ENCODE measurements at places on chromosomes 11 and 22.

DNA sequence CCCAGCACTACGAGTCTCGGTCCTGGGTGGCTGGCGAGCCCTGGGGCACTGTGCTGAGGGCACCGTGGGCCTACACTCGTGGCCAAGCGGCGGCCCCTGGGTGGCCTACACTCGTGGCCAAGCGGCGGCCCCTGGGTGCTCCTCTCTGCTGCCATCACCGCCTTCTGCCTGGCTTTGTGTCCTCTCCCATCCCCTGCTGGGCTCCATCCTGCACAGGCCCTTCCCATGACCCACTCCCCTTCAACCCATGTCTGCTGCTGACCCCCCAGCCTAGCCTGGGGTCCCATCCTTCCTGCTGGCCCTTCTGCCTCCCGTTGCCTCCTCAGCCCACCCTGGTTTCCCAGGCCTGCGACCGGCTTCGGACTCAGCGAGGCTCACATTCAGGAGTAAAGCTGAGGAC is 87.4 kb upstream of the CLDN5 start:
- no peak for DNase-seq

DNA sequence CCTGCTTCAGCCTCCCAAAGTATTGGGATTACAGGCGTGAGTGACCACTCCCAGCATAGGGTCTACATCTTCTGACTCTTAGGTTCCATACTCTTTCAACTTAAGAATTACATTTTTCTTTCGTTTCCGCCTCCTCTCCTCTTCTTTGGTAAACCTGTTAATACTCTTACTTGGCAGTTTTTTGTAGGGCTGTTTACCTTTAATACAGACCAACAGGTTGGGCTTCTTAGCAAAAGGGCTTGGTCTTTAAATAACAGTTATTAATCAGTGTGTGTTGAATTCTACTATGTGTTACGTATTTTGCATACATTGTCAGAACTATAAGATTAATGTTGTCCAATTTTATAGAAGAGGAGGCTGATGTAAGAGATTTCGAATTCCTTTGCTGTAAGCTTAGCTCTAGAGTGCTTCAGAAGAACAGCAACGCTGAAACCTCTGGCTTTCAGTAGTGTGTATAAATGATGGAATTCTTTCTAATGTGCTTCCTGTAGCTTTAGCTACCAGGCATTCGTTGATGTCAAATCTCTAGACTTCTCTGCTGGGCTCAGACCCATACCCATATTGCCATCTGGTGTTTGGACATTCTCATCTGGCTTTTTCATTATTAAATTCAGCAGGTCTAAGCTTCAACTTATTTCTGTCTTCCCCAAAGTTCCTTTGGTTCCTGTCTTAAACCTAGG is 3.1 kb downstream of the FDX1 start:
- no peak for DNase-seq

DNA sequence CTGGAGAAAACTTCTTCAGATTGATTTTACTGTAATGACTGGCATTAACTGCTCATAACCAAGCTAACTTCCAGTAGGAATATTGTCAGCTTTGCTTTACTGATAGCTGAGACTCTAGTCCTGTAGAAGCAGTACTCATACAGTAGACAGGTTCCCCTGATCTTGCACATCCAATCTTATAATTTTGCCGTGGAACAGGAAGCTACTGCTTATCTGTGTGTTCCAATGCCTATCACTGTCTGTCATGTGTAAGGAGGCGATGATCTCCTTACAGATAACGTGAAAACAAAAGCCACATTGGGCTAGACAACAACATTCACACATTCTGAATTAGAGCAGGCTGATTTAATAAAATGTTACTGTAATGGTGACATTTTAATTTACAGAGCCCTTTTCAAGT is 13.2 kb downstream of the HSD17B12 start:
- DNase-seq = no peak

DNA sequence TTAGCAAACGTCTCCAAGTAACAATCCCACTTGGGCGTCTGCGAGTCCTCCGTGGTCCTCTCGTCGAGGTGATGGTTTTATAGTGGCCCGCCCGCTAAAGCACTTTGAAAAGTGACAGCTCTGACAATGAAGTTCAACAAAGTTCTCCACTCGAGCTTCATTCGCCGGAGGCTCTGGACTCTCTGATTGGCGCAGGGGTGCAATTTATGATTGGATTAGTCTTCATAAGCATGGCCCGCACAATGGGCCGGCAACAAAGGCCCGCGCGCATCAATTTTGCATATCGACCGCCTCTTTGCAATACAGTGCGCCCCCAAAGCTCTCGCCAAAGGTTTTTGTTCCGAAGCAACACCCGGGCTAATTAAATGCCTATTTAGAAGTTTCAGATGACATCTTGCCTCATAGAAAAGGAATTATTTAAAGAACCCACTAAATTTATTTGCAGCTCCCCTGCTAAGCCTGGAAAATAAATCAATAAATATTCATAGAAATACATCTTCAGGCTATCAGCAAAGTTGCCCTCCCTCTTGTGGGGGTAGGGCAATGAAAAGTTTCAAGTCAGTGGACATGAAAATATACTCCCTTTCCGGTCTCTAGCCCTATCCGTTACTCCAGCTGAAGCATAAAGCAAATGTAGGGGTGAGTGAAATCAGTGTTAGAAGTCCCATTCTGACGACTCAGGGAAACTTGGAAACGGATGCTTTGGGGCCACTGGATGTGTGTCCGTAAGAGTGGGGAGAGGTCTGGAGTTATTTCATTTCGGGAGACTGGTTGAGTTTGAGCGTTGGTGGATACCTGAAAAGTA is at the start of gene DBX1:
Gene DBX1, minus strand, starts transcription at position 51 of the 805 bp plus-strand sequence. CDS start 151 bp downstream, outside the sequence.
- no peak for DNase-seq

DNA sequence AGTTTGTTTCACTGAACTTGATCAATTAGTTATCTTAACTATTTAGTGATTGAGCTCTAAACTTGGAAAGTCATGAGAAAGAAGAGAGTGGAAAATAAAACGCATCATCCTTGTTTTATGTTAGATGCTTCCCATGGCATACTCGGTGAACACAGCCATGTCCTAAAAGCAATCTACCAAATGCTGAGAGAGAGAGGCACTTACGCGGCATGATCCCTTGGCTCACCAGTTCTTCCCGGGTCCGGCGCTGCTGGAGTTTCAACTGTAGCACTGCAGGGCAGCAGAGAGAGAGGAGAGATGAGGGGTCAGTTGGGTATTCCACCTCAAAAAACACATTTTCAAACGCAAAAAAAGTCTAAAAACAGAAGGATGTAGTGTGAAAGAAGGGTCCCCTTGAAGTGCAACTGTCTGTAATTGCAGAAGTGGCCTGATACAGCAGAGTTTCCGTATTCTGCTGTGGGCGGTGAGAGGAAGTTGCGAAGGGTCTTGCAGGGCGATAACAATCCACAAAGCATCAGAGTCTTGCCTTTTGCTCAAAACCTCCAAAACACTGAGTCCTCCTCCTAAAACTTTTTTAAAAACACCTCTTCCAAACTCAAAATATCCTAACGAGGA is 92.7 kb downstream of the SGSM3 start:
- no peak for DNase-seq

- DNase-seq = no peak
Measured at GRCh38 chr22:33652615-33653014, 267.7 kb downstream of the LARGE1 start.

DNA sequence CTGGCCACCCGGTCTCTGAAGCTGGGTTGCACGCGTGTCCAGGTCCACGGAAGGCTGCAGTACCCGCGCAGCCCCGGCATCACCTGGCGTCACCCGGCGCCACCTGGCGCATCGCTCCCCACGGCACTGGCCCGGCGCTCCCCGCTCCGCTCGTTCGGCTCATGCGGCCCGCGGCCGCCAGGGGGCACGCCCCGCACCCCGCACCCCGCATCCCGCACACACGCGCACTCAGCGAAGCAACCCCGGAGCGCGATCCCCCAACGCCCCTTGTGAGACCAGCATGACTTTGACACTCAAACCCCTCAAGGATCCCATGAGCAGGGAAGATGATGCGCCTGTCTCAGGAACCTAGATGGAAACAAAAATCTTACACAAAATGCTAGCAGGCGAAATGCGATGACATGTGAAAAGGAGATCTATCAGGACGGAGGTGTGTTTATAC is 11.9 kb downstream of the B3GNT6 start:
- DNase-seq = no peak

GRCh38 chr11:67048515-67049130 is 8.0 kb upstream of the RHOD start:
- DNase-seq = no peak

DNA sequence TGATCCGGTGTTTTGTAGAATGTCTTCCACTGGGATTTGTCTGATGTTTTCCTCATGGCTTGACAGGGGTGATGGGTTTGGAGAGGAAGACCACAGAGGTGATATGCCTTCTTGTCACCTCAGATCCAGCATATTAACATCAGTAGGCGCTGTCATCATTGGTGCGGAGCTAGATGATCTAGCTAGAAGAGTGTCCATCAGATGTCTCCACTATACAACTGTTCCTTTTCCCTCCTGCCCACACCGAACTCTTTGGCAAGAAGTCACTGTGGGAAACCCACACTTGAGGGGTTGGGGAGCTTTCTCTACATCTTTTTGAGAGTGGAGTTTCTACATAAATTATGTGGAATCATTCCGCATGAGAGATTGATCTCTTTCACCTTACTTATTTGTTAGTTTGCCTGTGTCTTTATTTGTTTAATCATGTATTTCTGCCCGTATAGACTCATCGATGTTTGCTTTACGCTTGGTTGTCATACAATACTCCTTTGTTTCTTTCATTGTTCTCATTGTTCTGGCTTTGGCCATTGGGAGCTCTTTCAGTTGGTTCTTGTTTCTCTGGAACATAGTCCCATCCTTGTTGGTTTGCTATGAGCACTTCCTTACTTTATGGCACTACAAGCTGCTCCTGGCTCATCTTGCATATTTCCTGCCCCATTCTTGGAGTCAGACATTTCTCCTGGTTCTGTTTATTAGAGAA is 1420.3 kb downstream of the BRD1 start:
- no peak for DNase-seq

GRCh38 chr11:97683733-97684132 is 1293.9 kb downstream of the JRKL start:
- DNase-seq = no peak

- DNase-seq = no peak
Measured at GRCh38 chr11:29293825-29294224, 723.0 kb downstream of the KCNA4 start.

DNA sequence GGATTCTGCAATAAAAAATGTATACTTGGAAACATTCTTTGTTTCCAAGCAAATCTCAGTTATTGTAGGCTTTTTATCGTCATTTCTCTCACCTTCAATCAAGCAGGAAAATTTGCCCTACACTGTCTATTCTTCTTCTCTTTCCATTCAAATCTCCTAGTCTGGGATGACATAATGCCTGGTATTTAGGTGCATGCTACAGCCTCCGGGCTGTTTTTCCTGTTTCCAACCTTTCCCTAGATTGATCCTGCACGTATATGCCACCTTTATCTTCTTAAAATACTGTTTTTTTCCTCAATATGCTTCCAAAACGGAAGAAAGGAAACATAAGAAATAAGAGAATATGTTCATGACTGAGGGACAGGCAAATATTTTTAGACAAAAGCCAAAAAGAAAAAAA is 249.1 kb upstream of the UBASH3B start:
- no peak for DNase-seq

DNA sequence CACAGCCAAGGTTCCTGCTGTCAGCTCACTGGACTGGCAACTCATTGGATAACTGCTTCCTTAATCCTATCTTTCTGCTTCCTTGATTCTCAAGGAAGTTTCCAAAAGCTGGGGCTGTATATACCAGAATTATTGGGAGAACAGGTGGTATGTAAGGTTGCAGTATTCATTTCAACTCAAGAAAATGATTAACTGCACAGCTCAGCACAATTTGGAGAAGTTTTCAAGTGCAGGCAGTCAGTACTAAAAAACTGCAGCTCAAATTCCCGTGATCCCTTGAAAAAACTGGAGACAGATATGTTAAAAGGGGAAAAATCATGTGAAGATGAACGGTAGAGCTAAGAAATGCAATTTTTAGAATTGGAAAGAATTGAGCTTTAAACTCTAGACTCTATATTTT is 44.4 kb downstream of the GRM5 start:
- no peak for DNase-seq

DNA sequence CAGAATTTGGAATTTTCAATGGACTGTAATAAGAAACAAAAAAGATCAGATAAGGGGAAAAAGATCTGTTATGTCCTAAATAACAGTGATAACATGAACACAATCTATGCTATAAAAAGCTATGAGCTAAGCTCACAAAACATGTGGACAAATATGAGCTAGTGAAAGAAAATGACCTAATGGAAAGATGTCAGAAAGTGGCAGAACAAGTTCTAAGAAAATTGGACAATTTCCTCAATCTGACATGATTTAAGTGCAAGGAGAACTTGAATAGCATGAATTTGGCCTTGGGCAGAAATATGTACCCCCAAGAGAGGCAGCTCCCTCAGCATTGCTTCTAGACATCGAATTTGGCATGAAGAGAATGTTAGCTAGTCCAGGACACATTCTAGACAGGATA is 212.0 kb upstream of the PGR start:
- DNase-seq = no peak

Data from NCI-H1694 (cell line).